Left ventricle myocardium inferior (tissue), 1 donor: ENCODE measurements at places on chromosomes 5 and 9. TPM values are rescaled to one million over a fixed set of nuclear protein-coding genes. Genes with fewer than 3 reads are reported as not detected.

The IL11RA gene
- total RNA-seq: 56.5 TPM

The SLC34A1 gene
- not detected for total RNA-seq

- DNase-seq: no peak
Measured at GRCh38 chr5:180852495-180852894, 8.6 kb downstream of the ZFP62 start.

The NUDT12 gene
- total RNA-seq: 13.6 TPM

GRCh38 chr5:115097236-115097635 is 72.5 kb downstream of the TRIM36 start:
- DNase-seq: no peak

DNA sequence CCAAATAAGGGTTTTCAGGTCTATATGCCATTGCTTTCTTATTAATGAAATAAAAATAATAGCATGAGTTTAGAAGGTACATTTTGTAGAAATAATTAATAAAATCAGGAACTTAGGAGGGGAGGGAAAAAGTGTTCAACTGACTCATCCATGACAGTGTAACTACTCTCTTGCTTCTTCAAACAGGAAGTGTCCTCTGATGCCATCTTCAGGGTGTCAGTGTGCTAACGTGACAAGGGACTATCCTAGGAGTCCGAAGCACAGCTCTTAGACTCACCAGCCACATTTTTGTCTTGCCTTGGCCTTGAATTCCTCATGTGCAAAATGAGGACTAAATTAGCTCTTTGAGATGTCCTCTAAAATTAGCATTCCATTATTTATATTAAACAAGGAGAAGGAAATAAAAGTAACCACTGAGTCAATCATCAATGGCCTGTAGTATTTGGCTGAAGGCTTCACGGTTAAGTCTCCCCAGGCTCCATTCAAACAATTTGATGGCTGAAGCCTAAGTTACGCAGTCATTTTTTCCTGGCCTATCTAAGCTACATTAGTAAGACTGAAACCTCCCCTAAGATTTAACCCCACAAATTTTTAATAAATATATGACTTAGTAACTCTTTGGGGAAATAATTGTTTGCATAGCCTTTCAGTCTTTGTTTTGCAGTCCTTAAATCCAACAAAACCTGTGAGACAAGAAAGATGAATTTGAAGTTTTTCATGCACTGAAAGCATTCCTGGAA is 151.1 kb downstream of the ARL15 start:
- no peak for DNase-seq

GRCh38 chr9:111548623-111549022 is 23.6 kb downstream of the ZNF483 start:
- DNase-seq: no peak

- DNase-seq: no peak
Measured at GRCh38 chr5:74953937-74954720, 87.9 kb upstream of the FAM169A start.

DNA sequence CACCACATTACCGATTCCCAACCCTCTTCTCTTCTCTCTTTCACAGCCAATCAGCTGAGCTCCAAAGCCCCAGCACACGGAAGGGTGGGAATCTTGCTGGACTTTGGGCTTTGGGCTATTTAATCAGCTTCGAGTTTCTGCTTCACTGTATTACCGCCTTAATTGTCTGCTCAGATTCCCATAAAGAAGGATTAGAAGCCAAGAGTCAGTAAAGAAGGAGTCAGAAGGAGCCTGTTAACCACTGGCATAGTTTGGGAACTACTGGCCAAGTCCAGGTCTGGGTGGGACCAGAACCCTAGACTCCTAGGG is 4.4 kb downstream of the SPRY4 start:
- no peak for DNase-seq

DNA sequence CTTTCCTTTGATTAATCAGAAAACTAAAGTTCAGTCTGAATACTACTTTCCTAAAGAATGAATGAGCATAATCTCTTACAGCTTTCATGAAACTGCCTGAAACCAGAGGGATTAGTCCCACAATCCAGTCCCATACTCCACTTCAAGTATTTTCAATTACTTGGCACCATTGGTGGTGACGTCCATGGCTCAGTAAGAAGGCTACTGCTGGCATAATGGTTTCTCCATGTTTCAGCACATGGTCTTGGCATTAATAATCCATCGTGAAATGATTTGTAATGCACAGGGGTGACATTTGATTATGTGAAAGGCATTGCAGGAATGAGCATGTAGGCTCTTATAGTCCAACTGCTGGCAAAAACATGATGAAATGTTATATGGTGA is 23.4 kb downstream of the LIX1 start:
- DNase-seq: no peak

DNA sequence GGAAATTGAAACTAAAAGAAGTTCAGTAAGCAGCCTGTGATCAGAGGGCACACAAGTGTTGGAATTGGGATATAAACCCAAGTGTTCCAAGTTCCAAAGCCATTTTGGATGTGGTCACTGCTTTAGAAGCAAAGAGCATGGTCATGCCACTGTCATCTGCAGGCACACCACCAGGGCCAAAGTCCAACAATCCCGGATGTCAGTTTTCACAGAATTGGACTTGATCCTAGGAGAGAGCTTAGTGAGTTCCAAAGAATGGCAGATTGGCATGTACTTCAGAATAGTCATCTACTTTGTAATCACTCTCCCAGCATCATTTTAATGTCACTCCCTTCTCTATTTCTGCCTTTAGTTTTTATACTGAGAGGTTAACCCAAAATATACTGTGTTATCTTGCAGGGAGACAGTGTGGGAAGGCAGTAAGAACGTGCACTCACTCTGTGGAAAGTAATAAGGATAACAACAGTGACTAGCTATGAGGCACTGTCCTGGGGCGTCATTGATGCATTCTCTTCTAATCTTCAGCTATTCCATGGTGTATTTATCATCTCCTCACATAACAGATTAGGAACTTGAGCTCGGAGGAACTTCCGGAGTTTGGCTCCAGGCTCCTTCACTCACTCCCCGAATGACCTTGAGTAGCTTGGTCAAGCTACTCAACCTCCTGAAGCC is 388.0 kb downstream of the ACTL7B start:
- no peak for DNase-seq

DNA sequence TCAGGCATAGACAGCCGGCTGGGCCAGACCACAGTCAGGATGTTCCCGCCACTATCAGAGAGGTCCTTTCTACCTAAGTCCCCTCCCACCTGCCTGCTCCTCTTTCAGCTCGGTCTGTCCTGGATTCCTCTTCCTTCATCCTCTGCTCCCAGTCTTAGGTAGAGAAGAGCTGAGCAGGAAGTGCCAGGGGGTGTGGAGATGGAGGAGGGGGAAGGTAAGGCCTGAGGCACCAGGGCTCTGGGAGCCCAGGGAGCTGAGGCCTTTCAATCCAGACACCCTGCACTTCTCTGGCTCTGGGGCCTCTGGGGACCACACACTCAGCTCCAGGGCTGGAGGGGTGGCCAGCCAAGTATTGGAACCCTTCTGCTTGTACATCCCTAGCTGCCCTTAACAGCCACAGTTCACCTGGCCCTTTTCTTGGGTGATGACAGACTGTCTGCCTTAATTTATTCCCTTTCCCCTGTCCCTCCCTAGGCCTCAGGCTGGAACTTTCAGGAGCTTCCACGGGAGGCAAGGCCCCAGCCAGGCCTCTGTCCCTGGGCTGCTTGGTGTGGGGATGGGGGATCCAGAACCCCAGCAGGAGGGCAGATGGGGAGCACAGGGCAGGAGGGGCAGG is 15.6 kb downstream of the IRF1 start:
- DNase-seq: no peak

The ZNF474 gene
- not detected for total RNA-seq

DNA sequence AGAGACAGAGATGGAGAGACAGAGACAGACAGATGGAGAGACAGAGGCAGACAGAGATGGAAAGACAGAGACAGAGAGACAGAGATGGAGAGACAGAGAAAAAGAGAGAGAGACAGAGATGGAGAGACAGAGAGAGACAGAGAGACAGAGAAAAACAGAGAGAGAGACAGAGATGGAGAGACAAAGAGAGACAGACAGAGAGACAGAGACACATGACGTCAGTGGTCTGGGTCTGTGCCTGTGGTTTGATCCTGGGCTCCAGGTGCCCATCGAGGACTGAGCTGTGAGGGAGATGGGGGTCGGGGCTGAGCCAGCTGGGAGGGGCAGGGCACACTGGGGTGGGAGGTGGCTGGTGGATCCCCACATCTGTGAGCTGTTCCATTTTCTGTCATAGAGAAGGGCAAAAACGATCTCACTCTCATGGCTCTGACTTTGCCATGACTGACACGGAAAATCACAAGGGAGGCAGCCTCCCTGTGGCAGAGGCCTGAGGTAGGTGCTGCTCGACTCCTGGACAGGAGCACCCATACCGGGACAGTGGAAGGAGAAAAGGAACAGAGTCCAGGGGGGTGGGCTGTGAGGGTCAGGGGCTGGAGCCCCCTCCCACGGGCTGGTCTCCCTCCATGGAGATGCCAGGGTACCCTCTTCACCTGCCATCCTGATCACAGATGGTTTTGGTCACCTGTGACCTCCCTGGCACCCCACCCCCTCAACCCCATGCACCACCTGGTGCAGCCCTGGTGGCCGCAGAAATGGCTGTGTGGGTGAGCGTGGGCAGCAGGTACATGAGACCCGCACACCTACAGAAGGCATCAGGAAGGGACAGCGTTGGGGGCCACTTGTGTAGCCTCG is 28.8 kb downstream of the GLT6D1 start:
- DNase-seq: no peak

The GRXCR2 gene
- total RNA-seq: 1.1 TPM

DNA sequence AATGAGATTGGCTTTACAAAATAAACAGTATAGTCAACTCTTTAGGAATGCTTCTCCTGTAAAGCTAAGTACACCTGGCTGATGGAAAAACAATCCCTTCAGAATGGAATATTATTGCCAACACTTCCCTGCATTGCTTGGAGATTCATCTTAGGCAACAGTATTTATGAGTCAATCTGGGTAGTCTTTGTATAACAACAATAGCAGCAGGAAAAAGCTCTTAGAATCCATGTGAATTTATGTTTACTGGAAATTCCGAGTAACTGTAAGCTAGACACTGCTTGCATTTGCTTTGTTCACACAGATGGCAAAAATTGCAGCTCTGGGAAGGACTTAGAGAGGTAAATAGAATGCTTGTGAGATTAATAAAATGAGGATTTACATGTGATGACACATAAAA is 101.7 kb upstream of the NTRK2 start:
- no peak for DNase-seq
